ENCODE measurements at places on chromosomes 11 and 22.

GRCh38 chr11:128814856-128815705 is 52.0 kb downstream of the KCNJ1 start:
- no peak overlapping the region for H3K27ac ChIP-seq
- no peaks in the 10 kb centered on the region for H3K27me3 ChIP-seq
- no peak overlapping the region for H3K4me3 ChIP-seq
- no peaks in the 10 kb centered on the region for H3K4me1 ChIP-seq
- no peak for DNase-seq

DNA sequence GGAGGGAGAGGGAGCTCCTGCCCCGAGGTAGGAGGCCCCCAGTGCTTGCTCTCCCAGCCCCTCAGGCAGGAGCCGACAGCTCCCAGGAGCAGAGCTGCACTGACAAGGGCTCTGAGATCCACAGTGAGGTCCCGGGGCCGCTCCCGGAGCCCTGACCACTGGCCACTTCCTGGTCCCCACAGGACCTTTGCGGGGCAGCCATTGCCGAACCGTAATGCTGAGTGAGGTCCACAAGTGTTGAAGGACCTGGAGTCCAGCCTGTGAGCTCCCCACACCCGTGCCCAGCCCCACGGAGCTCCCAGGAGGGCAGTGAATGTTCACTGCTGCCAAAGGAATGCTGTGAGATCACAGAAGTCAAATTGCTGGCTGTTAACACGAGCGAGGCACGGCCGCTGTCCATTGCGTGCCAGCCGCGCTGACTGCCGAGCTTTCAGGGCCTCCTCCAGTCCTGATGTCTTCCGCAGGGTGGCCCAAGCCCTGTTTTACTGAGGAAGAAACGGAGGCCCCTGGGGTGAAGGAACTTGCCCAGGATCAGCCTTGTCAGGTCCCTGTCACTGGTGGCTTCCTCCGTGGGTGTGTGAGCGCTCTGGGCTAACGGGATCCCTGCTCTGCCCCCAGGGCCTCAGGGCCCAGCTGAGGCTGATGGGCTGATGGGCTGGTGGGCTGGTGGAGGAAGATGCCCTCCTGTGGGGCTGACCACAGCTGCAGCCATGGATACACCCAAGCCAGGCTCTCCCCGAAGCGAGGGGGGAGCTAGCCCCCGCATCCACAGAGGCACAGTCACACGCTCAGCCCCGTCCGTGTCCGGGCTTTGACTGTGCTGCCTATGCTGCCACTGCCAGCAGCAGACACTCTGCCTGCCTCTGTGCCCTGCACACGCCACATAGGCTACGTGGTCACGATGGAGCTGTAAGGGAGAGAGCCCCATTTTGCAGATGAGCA is 70.8 kb downstream of the WNT7B start:
- H3K27ac ChIP-seq = no peak overlapping the region
- no peaks in the 10 kb centered on the region for H3K27me3 ChIP-seq
- no peaks in the 10 kb centered on the region for H3K36me3 ChIP-seq
- no peak overlapping the region for H3K4me3 ChIP-seq
- DNase-seq = no peak
- peaks cover 14% of the 10 kb centered on the region for H3K4me1 ChIP-seq

- DNase-seq = peak; percentile 46
- no peaks in the 10 kb centered on the region for H3K36me3 ChIP-seq
- no peak overlapping the region for H3K4me3 ChIP-seq
- no peaks in the 10 kb centered on the region for H3K27me3 ChIP-seq
- no peaks in the 10 kb centered on the region for H3K4me1 ChIP-seq
Measured at GRCh38 chr11:125429807-125430678, 66.0 kb downstream of the FEZ1 start.

- no peaks in the 10 kb centered on the region for H3K36me3 ChIP-seq
- no peak overlapping the region for H3K4me3 ChIP-seq
Measured at GRCh38 chr11:64474680-64475079, 115.7 kb downstream of the RPS6KA4 start.

DNA sequence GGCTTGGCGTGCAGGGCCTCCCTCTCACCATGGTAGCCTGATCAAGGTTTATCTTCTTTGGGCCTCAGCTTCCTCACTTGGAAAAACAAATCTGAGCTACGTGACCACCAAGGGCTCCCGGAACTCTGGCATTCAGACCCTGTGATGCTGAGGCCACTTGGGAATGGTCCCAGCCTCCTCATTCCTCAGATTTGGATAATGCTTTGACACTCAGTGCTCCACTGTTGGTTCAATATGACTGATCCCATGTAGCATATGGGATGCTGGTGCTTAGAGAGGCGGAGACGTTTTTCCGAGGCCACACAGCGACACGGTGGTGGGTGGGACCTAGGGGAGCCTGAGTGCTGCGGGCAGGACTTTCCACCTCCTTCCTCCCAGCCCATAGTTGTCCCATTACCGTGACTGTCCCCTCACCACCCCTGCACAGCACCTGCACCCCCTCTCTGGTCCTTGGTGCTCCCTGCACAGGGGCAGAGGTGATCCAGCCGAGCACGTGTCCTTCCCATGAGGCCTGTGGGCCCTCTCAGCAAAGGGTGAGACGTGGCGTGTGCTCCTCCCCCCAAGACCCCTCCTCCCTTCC is 23.1 kb downstream of the MB start:
- H3K4me1 ChIP-seq = peaks cover 4% of the 10 kb centered on the region
- no peak overlapping the region for H3K4me3 ChIP-seq
- no peak overlapping the region for H3K27ac ChIP-seq
- H3K27me3 ChIP-seq = no peaks in the 10 kb centered on the region
- H3K36me3 ChIP-seq = no peaks in the 10 kb centered on the region

GRCh38 chr11:13857828-13858227 is 104.7 kb upstream of the SPON1 start:
- no peaks in the 10 kb centered on the region for H3K27me3 ChIP-seq
- no peaks in the 10 kb centered on the region for H3K4me1 ChIP-seq
- H3K4me3 ChIP-seq = no peak overlapping the region
- DNase-seq = no peak

- H3K4me1 ChIP-seq = no peaks in the 10 kb centered on the region
- H3K4me3 ChIP-seq = no peak overlapping the region
- no peak for DNase-seq
- no peak overlapping the region for H3K27ac ChIP-seq
- no peaks in the 10 kb centered on the region for H3K27me3 ChIP-seq
Measured at GRCh38 chr11:111168871-111169270, 76.7 kb upstream of the POU2AF2 start.

- H3K36me3 ChIP-seq = no peaks in the 10 kb centered on the region
- H3K4me1 ChIP-seq = peaks cover 20% of the 10 kb centered on the region
- DNase-seq = no peak
- peak overlapping the region; percentile 71 for H3K4me3 ChIP-seq
- H3K27ac ChIP-seq = peak overlapping the region; percentile 74
Measured at GRCh38 chr22:36026741-36027140, 1.9 kb downstream of the RBFOX2 start.

- DNase-seq = no peak
- H3K27me3 ChIP-seq = no peaks in the 10 kb centered on the region
- H3K27ac ChIP-seq = no peak overlapping the region
- peaks cover 32% of the 10 kb centered on the region for H3K36me3 ChIP-seq
Measured at GRCh38 chr11:125892071-125892470, 4.6 kb downstream of the HYLS1 start.

- H3K4me3 ChIP-seq = no peak overlapping the region
- H3K27ac ChIP-seq = no peak overlapping the region
- peaks cover 16% of the 10 kb centered on the region for H3K4me1 ChIP-seq
- H3K36me3 ChIP-seq = no peaks in the 10 kb centered on the region
- no peak for DNase-seq
- no peaks in the 10 kb centered on the region for H3K27me3 ChIP-seq
Measured at GRCh38 chr11:69109101-69109500, 46.6 kb upstream of the SMIM38 start.

DNA sequence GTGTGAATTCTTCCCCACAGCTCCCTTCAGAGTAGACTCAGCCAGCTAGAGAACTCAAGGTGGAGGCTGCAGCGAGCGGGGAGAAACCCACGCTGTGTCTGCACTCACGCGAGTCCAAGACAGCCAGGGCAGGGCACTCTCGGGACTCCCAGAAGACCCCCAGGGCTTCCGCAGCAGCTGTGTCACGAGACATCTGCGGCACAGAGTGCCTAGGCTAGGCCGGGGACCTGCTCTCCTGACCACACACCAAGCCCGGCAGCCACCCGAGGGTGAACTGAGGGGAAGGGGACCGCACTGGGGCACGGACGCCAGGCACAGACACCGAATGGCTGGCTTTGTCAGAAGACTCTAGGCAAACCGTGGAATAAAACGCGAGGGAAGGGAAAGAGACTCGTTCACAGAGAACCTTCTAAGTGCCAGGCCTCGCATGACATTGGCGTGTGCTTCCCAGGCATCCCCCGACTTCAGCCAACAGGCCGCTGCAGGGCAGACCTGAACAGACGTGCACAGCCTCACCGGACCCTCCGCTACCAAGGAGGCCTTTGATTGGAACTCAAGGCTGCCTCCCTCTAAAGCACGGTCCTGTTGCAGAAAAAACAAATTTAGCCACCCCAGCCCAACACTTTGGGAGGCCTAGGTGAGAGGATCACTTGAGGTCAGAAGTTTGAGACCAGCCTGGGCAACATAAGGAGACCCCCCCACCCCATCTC is 18.2 kb upstream of the MOB2 start:
- H3K27me3 ChIP-seq = no peaks in the 10 kb centered on the region
- H3K27ac ChIP-seq = no peak overlapping the region
- H3K4me3 ChIP-seq = no peak overlapping the region
- no peak for DNase-seq

DNA sequence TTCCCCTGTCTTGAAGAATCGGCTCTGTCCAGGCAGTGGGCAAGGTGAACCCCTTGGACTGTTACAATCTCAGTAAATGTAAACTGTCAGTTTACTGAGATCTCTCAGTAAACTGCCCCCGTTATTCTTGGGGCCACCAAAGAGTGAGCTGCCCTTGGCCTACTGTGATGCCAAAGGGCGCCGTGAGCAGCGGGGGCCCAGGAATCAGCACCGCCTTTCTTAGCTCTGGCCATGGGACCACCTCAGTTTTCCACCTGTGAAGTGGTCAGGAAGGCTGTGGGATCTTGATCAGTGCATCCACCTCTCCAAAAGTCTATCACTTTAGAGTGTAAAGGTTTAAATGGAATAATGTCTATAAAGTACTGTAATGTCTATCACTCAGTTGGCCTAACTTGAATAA is 57.1 kb downstream of the THAP12 start:
- no peak overlapping the region for H3K4me3 ChIP-seq
- H3K36me3 ChIP-seq = no peaks in the 10 kb centered on the region
- peaks cover 3% of the 10 kb centered on the region for H3K4me1 ChIP-seq
- peak; percentile 15 for DNase-seq
- H3K27ac ChIP-seq = no peak overlapping the region

- no peaks in the 10 kb centered on the region for H3K4me1 ChIP-seq
- DNase-seq = no peak
- H3K36me3 ChIP-seq = no peaks in the 10 kb centered on the region
- no peaks in the 10 kb centered on the region for H3K27me3 ChIP-seq
- no peak overlapping the region for H3K4me3 ChIP-seq
Measured at GRCh38 chr11:19552656-19553260, 159.9 kb upstream of the NAV2 start.

- DNase-seq = no peak
- peak overlapping the region; percentile 55 for H3K4me3 ChIP-seq
- H3K27me3 ChIP-seq = peaks cover 6% of the 10 kb centered on the region
- no peaks in the 10 kb centered on the region for H3K4me1 ChIP-seq
- no peaks in the 10 kb centered on the region for H3K36me3 ChIP-seq
- no peak overlapping the region for H3K27ac ChIP-seq
Measured at GRCh38 chr11:116194156-116194904, 578.5 kb downstream of the BUD13 start.

DNA sequence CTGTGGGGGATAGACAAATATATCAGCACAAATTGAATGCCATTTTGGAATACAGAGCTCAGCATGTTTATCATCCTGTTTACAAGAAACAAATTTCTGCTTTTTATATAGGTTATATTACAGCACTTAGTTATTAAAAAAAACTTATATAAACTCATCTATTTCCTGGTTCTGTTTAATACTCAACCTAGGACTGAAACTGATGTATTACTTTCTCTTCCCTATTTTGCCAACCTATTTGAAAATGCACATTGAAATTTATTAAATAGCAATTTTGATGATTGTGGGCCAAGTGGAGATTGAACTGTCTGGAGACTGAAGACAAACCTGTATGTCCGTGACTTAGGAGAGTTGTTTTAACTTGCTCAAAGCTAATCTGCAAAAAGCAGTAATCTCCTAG is 288.3 kb upstream of the ANO3 start:
- no peaks in the 10 kb centered on the region for H3K36me3 ChIP-seq
- DNase-seq = no peak
- no peaks in the 10 kb centered on the region for H3K27me3 ChIP-seq
- H3K4me1 ChIP-seq = no peaks in the 10 kb centered on the region
- no peak overlapping the region for H3K4me3 ChIP-seq

GRCh38 chr11:130146796-130147195 is 12.8 kb upstream of the ST14 start:
- no peaks in the 10 kb centered on the region for H3K27me3 ChIP-seq
- H3K4me1 ChIP-seq = peaks cover 23% of the 10 kb centered on the region
- peaks cover 39% of the 10 kb centered on the region for H3K36me3 ChIP-seq
- DNase-seq = no peak
- H3K4me3 ChIP-seq = no peak overlapping the region
- H3K27ac ChIP-seq = peak overlapping the region; percentile 67

DNA sequence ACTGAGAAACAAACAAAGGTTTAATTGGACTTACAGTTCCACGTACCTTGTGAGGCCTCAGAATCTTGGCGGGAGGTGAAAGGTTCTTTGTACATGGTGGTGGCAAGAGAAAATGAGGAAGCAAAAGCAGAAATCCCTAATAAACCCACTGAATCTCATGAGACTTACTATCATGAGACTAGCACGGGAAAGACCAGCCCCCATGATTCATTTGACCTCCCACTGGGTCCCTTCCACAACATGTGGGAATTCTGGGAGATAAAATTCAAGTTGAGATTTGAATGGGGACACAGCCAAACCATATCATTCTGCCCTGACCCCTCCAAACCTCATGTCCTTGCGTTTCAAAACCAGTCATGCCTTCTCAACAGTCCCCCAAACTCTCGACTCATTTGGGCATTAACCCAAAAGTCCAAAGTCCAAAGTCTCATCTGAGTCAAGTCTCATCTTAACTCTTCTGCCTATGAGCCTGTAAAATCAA is 617.4 kb downstream of the CNTN5 start:
- DNase-seq = no peak
- no peak overlapping the region for H3K27ac ChIP-seq
- H3K4me3 ChIP-seq = no peak overlapping the region
- H3K27me3 ChIP-seq = no peaks in the 10 kb centered on the region

GRCh38 chr11:66870616-66871520 is 14.0 kb downstream of the LRFN4 start:
- H3K4me3 ChIP-seq = no peak overlapping the region
- no peaks in the 10 kb centered on the region for H3K27me3 ChIP-seq
- no peaks in the 10 kb centered on the region for H3K4me1 ChIP-seq
- no peak overlapping the region for H3K27ac ChIP-seq
- H3K36me3 ChIP-seq = no peaks in the 10 kb centered on the region
- DNase-seq = no peak

GRCh38 chr11:34425360-34425759 is 13.4 kb upstream of the CAT start:
- H3K27me3 ChIP-seq = no peaks in the 10 kb centered on the region
- DNase-seq = no peak
- H3K4me3 ChIP-seq = no peak overlapping the region

Measured in upper lobe of right lung (tissue), 1 donor.